Natural killer cell treated with Interleukin-12 subunit alpha and Interleukin-12 subunit beta and Interleukin-15 and Interleukin-18, amount 100 ng/mL, for 72 hours (primary cell): ENCODE measurements at places on chromosomes 16 and 17.

DNA sequence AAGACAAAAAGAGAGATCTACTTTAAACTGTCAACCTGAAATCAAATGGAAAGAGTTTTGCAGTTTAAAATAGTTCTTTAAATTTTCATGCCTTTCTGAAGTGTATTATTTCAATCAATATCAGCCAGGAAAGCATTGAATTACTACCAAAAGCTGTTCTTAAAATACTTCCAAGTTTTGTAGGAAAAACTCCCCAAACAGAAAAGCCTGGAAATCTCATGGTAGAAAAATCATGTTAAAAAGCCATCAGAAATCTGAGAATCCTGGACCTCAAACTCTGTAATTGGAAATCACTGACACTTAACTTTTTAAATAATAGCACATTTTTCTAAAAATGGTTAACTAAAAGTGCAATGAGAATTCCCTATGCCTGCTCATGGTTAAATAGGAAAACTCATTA lies 63.3 kb upstream of the CNTNAP4 start:
- no peak for DNase-seq

GRCh38 chr16:75263291-75263962 lies 12.0 kb upstream of the BCAR1 start:
- DNase-seq, result no peak

DNA sequence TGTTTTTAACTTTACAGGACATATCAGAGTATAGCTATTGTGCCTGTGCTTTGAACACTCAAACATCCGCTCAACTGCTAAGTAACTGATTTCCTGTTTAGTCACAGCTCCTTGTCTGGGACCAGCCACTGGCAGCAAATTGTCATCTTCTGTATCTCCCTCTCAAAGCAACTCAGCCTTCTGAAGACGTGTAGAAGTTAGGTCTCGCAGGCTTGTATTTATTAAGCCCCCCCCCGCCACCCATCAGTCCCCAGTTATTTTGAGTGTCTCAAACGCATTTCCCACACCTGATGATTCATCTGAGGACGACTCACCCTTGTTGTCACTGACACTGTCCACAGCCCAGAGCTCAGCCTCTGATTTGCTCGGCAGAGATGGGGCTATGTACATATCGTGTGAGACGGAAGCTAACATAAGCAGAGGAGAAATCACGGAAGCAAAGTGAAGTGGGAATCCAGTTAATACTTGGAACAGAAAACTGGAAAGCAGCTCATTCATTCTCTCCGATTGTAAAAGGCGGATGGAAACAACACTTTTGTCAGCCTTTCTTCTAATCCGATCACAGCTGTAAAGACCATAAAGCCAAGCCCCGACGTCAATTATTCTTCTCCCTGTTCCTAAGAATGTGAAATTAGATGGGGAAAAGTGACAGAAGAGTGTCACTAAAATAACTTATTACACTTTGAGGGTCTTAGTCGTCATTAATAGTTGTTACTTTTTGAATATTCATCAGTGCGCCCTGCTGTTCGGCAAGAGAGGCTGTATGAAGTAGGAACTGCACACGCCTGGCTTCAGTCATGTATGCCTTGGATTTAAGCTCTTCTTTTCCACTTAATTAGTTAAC lies 64.2 kb downstream of the PITPNC1 start:
- DNase-seq, result peak; percentile 82

GRCh38 chr17:34616148-34616547 lies 36.8 kb downstream of the TMEM132E start:
- no peak for DNase-seq

DNA sequence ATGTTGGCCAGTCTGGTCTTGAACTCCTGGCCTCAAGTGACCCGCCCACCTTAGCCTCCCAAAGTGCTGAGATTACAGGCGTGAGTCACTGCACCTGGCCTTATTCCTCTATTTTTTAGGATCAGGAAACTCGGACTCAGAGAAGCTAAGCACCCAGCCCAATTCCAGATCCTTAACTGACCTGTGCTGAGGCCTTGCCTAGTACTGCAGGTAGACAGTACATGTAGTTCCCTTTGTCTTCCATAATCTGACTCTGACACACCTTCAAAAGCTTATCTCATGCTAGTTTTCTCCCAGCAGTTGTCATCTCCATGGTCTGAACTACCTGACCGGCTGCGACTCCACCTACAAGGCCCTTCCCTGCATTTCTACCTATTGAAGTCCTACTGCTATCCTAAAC lies 65.7 kb upstream of the AXIN2 start:
- DNase-seq, result no peak

DNA sequence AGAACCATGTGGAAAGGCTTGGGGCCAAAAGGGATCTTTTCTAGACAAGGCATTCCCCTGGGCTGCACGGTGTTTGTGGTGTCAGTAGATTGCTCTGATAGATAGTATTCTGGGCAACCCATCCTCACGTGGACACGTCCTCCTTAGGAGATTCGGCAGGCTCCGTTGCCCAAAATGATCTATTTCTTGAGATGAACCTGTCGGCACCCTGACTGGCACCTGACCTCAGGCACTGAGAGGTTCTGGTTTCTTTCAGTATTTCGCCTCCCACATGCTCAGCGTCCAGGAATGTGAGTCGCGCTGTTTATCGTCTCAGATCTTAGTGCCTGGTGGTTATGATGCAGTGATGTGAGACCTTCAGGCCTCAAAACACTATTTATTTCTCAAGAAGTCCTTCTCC lies 89.7 kb downstream of the MARCHF10 start:
- no peak for DNase-seq

GRCh38 chr16:87057211-87057881 lies 259.8 kb downstream of the C16orf95 start:
- DNase-seq, result no peak

DNA sequence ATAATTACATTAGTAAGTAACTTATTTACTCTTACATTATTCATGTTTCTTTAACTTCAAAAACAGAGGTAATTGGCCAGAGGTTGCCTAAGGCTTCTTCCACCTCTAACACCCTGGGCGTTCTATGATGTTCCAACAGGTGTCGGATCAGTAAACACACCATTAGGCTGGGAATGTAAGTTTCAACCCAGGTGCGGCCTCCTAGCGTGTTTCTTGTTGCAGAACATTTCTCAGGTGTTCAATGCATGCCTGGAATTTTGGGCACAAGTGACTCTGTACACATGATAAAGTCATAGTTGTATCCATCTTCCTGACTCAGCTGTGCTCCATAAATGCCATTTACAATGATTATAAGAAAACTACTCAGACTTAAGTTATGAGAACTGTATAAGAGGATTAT lies 1.0 kb downstream of the KRTAP2-2 start:
- no peak for DNase-seq

DNA sequence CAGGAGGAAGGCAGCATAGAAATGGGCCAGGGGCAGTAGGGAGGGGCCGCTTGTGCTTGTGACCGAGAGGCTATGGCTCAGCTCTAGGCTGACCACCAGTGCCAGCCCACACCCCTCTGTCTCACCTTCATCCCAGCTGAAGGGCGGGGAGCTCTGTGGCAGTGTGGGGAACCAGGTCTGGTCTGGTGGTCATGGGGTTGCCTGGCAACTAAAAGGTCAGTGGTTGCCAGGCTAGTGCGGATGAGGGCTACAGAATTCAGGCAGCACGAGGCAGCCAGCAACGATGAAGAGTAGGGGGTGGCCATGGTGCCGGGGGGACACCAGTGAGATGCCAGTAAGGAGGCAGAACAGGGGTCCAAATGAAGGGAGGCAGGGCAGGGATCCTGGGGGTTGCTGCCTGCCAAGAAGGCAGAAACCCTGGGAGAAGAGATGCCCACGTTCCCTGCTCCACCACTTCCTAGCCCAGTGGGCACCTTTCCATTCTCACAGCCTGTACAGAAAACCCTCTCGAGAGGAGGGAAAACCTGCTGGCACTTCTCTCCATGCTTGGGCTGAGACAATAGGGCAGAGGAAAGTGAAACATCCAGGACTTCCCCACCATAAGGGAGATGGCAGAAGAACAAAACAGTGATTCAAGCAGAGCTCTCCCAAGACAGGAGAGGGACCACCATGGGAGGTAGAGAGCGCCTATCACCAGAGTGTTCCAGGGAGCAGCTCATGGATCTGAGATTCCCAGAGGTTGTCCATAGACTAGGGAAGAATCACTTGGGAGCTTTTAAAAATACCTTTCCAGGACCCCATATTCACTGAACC lies 39.7 kb downstream of the SRCIN1 start:
- DNase-seq, result no peak

DNA sequence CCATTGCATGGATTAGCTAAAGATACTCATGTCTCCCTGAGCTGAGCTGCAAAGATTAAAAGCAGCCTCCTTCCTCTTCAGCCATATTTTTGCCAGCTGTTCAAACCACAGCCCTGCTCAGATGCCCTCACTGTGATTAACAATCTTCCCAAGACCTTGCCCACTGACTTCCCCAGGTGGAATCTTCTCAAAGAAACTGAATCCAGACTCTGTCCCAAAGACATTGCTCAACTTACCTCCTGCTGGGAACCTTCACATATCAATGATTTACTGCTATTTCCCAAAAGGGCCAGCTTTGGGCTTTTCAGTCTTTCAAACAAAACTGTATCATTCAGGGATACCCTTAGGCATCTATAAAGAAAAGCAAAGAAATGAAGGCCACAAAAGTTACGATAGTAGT lies 9.2 kb downstream of the C17orf67 start:
- DNase-seq, result no peak

GRCh38 chr17:8709006-8709405 lies 35.6 kb downstream of the CCDC42 start:
- no peak for DNase-seq

DNA sequence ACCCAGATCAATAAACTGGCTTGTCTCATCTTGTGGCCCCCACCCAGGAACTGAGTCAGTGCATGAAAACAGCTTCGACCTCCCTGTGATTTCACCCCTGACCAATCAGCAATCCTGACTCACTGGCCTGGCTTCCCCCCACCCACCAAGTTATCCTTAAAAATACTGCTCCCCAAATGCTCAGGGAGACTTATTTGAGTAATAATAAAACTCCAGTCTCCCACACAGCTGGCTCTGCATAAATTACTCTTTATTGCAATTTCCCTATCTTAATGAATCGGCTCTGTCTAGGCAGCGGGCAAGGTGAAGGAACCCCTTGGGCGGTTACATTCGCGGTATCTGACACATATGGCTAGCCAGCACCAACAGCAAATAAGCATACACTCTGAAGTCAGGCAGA lies 9.8 kb upstream of the RABEP1 start:
- no peak for DNase-seq

- no peak for DNase-seq
Measured at GRCh38 chr17:73430848-73431247, 119.0 kb upstream of the CDC42EP4 start.

DNA sequence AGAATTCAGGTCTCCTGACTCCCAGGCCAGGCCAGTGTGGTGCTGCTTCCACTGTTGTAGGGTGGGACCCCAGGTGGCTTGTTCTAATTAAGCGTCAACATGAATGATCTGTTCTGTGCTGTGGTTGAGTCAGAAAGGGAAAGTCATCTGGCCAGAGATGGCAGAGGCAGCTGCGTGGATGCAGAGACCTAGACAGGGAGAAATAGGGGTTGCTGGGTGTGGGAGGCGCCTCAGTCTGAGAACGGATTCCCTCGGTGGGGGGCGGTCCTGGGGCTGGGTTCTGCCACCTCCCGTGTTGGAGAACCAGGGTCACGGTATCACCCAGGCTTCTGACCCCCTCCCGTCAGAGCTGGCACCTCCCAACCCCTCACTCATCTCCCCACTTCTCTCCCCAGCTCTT lies 5.6 kb downstream of the FBRS start:
- no peak for DNase-seq

GRCh38 chr17:74240618-74241205 lies 27.3 kb downstream of the TTYH2 start:
- DNase-seq, result no peak

DNA sequence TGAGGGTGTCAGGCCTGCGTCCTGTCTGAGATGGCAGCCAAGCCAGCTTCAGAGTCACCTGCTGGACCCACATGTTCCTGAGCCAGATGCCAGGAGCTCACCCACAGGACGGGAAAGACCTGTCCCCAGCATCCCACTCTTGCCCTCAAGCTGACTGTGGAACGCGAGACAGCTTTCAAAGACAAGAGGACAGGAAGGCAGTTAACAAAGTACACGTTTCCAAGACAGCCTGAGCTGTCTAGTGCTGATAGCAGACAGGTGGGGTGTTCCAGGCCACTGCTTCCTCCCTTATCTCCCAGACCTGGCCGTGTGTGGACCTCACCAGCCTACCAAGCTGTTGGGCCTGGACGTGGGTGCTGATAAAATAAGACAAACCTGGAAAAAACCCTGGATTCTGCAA lies 13.2 kb downstream of the CMTM3 start:
- DNase-seq, result no peak
